Osteoblast (primary cell): ENCODE measurements at places on chromosomes 1 and 21. TPM values are rescaled to one million over a fixed set of nuclear protein-coding genes. Genes with fewer than 3 reads are reported as not detected.

The CELA3B gene
- total RNA-seq, result not detected in 2 replicates

The PYHIN1 gene
- total RNA-seq, result not detected in 2 replicates

The OR1C1 gene
- total RNA-seq, result not detected in 2 replicates

The ERICH3 gene
- not detected in 2 replicates for total RNA-seq

DNA sequence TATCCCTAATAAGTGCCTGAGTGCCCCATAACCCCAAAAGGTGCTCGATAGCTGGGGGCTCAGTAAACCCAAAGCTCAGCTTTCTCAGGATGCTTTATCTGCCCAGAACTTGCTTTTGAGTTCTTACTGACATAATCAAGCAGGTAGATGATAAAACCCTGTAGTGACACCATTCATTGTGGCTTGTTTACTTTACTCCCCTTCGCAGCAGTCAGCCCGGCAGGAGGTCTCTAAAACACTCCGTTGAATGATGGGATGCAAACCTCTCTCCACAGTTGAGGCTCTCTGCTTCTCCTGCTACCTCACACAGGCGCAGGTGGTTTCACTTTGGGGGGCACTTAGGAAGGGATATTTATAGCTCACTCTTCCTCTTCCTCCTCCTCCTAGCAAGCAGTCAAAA lies 349.4 kb downstream of the HLX start:
- no peak overlapping the region for H3K4me3 ChIP-seq
- H3K4me1 ChIP-seq, result no peaks in the 10 kb centered on the region
- H3K36me3 ChIP-seq, result no peaks in the 10 kb centered on the region

DNA sequence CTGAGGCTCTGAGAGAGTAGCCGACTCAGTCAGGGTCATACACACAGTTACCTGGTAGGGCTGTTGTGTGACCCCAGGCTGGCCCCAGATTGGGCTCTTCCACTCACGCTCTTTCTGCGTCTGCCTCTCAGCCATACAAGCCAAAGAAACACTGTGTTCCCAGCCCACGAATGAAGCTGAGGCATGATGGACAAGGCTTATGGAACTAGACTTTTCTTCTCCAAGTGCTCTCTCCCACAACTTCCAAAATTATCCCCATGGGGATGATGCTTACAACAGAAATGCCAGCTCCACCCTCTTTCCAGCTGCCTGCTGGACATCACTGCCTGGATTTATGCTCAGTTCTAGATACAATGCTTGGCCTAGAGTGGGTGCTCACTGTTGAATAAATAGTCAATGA lies 102.8 kb upstream of the JUN start:
- H3K4me3 ChIP-seq, result no peak overlapping the region
- H3K36me3 ChIP-seq, result no peaks in the 10 kb centered on the region
- peak; percentile 92 for DNase-seq
- peaks cover 54% of the 10 kb centered on the region for H3K4me1 ChIP-seq
- no peaks in the 10 kb centered on the region for H3K27me3 ChIP-seq

DNA sequence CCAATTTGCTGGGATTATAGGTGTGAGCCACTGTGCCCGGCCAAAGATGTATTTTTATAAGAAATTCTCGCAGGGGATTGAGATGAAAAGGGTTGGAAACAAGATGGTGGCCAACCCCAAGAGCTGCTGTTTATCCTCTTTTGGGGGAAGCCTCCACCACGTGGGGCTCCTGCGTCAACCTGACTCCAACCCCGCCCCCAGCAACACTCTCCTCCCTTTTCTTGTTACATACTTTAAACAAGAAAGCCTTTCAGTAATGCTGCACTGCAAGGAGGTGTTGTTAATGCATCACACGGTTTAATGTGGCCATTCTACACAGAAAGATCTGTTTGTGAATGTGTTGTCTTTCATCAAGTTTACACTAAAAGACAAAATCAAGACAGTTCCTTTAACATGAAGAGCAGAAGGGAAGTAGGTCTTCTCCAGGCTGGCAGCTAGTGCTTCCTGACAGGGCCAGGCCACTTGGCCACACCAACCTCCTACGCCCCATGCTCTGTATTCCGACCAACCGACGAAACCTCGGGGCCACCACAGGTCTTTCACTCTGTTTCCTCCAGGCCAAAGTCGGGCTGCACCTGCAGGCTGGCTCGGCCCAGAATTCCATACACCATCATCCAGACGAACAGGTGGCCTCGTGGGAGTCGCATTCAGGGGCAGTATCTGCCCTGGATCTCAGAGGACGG lies 25.9 kb downstream of the C2CD2 start:
- H3K27ac ChIP-seq, result peak overlapping the region; percentile 7
- no peak overlapping the region for H3K4me3 ChIP-seq
- H3K36me3 ChIP-seq, result peaks cover 3% of the 10 kb centered on the region
- H3K4me1 ChIP-seq, result peaks cover 56% of the 10 kb centered on the region

DNA sequence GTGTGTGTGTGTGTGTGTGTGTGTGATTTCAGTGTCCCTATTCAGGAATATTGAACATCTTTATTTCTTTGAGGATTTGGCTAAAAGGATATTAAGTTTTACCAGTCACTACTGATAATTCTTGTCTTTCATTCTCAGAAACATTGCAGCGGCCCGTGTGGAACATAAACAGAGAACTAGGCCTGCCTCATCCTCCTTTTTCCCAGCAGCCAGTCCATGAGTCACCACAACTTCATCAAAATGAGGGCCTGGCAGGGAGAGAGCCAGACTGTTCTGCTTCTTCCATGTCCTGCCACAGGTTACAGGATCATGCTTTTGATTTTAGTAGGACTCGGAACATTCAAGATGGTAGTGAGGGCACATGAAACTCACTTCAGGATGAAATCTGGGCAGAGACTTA lies 50.7 kb downstream of the LRIG2 start:
- peaks cover 10% of the 10 kb centered on the region for H3K4me1 ChIP-seq
- peaks cover 67% of the 10 kb centered on the region for H3K36me3 ChIP-seq
- no peak overlapping the region for H3K4me3 ChIP-seq
- peak; percentile 83 for DNase-seq
- peak overlapping the region; percentile 45 for H3K27ac ChIP-seq
